ENCODE measurements at places on chromosomes 2 and 18. TPM values are rescaled to one million over a fixed set of nuclear protein-coding genes. Genes with fewer than 3 reads are reported as not detected.

STPG4 gene
- 0.12 TPM for total RNA-seq

GLI2 gene
- total RNA-seq, result 5.1 TPM

RESP18 gene
- total RNA-seq, result not detected

LHCGR gene
- not detected for total RNA-seq

FAM161A gene
- 3.9 TPM for total RNA-seq

EHD3 gene
- 22.1 TPM for total RNA-seq

CCDC121 gene
- 1.7 TPM for total RNA-seq

HAAO gene
- total RNA-seq, result 0.25 TPM

CHRND gene
- not detected for total RNA-seq

LIMS3 gene
- total RNA-seq, result 14.7 TPM

RGPD4 gene
- not detected for total RNA-seq

BIN1 gene
- 46.1 TPM for total RNA-seq

STON1 gene
- total RNA-seq, result 8.2 TPM

ZFP36L2 gene
- total RNA-seq, result 7.1 TPM

IL1RN gene
- not detected for total RNA-seq

GEN1 gene
- 8.1 TPM for total RNA-seq

INHA gene
- 0.50 TPM for total RNA-seq

KCNG2 gene
- total RNA-seq, result not detected

SCYGR7 gene
- not detected for total RNA-seq

ITPRIPL1 gene
- total RNA-seq, result 5.1 TPM

GBX2 gene
- not detected for total RNA-seq

ABCB11 gene
- not detected for total RNA-seq

LANCL1 gene
- total RNA-seq, result 44.1 TPM

RPRM gene
- total RNA-seq, result under 0.01 TPM

SCN7A gene
- 0.12 TPM for total RNA-seq

CXCR1 gene
- not detected for total RNA-seq

ZBTB14 gene
- 13.0 TPM for total RNA-seq

GPAT2 gene
- 13.7 TPM for total RNA-seq
